ENCODE measurements at places on chromosomes 1 and 21.

- DNase-seq: no peak
These were observed 134.8 kb downstream of the AKT3 start for GRCh38 chr1:243715285-243715684.

GRCh38 chr1:35448344-35448801, 108.8 kb downstream of the KIAA0319L start:
- no peak for DNase-seq

- peak; percentile 44 for DNase-seq
These were observed 4.1 kb upstream of the TFAP2E start for GRCh38 chr1:35568975-35569395.

- DNase-seq: no peak
These were observed 11.7 kb downstream of the ADAMTS1 start for GRCh38 chr21:26833460-26833939.

Measured in NCI-H526 treated with DMSO at 0.1 percent for 48 hours (cell line).